Omental fat pad (tissue), 4 donors: ENCODE measurements at places on chromosomes 1 and 21.

DNA sequence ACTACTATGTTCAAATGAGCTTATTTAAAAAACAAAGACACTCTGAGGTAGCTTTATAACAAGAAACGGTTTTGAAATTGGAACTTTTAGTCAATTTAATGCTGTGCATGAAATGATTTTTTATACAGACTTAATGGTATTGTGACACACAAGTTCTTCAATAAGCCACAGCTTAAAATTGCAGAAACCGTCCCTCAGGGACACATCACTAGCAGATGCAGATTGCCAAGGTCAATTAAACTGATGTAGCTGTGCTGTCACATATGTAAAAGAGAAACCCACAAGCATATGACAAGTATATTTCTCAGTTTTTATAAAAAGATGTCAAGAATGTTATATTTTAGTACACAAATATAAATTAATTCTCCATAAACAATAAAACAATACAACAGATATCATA is 366.9 kb downstream of the DPYD start:
- DNase-seq = no peak

- no peak for DNase-seq
Measured at GRCh38 chr1:87134625-87135328, 193.9 kb upstream of the LMO4 start.

DNA sequence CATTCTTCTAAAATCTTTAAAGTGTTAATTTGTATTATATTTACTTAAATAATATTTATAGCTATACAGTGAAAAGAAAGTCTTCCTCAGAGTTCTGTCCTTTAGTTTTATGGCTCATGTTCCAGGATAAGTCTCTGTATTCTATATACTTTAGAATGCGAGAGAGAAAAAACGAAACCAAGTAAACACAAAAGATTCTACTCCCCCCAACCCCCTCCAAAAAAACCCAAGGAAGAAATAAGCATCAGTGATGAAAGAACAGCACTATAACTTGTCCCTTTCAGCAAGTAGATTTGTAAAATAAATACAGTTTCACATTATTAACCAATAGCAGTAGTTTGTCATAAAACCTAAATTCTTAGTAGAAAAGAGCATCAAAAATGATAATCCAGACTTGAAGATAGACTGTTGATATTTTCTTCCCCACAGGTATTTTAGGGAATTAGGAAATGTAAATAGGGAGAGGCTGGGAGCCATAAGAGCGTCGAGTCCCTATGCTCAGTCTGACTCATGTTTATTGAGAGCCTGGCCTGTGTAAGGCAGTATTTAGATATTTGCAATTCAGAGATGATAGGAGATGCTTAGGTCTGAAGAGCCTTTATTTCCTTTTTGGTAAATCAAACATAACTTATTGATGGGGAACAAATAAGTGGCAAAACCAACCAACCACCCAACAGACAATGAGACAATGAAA is 35.5 kb downstream of the CDC14A start:
- DNase-seq = no peak

DNA sequence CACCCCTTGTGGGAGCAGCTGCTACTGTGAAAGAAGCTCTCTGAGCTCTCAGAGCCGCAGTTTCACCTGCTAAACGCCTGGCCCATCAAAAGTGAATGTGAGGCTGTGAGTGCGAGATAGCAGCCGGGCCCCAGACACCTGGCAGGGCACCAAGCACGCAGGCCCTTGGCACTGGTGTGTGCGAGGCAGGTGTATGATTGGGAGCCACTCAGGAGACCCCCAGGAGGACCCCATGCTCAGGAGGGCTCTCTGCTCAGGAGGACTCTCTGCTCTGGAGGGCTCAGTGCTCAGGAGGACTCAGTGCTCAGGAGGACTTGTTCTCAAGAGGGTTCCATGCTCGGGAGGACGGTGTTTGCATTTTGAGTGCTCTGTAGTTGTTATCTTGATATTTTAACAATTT is 14.3 kb upstream of the ADARB1 start:
- DNase-seq = no peak

DNA sequence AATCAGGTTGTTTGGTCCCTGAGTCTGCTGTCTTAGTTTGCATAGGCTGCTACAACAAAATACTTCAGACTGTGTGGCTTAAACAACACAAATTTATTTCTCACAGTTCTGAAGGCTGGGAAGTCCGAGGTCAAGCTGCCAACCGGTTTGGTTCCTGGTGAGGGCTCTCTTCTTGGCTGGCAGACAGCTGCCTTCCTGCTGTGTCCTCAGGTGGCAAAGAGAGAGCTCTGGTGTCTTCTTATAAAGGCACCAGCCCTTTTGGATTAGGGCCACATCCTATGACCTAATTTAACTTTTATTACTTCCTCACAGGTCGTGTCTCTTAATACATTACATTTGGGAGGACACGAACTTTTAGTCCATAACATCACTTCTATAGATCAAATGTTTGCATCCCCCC is 89.6 kb upstream of the CD34 start:
- no peak for DNase-seq

- DNase-seq = no peak
Measured at GRCh38 chr21:42294273-42294880, 20.8 kb downstream of the TFF3 start.

GRCh38 chr1:192954705-192955265 is 104.4 kb downstream of the UCHL5 start:
- no peak for DNase-seq

DNA sequence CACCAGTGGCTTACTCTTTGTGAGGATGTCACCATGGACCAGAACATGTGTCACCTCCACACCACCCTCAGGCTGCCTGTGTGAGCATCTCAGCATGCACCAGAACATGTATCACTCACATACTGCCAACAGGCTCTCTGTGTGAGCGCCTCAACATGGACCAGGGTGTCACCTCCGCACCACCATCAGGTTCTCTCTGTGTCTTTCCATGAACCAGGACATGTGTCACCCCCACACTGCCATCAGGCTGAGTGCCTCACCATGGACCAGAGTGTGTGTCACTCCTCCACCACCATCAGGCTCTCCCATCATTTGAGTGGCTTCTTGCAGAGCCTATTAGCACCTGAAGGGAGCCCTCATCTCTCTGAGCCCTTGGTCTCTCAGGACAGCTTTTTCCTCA is 125.2 kb downstream of the ZNF648 start:
- DNase-seq = no peak

DNA sequence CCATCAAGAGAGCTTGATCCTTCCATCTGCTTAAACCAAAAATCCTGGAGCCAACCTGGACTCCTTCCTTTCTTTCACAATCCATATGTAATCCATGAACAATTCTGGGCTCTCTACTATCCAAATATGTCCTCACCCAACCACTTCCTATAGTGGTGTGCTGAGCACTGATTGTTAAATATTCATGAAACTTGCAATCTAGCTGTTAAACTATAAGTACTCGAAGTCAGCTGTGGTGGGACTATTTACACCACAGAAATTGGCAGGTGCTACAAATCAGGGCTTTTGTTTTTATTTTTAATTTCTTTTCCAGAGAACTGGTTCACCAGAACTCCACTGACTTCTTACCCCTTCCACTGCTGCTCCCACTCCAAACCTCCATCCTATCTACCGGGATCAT is 57.2 kb upstream of the KCND3 start:
- no peak for DNase-seq

DNA sequence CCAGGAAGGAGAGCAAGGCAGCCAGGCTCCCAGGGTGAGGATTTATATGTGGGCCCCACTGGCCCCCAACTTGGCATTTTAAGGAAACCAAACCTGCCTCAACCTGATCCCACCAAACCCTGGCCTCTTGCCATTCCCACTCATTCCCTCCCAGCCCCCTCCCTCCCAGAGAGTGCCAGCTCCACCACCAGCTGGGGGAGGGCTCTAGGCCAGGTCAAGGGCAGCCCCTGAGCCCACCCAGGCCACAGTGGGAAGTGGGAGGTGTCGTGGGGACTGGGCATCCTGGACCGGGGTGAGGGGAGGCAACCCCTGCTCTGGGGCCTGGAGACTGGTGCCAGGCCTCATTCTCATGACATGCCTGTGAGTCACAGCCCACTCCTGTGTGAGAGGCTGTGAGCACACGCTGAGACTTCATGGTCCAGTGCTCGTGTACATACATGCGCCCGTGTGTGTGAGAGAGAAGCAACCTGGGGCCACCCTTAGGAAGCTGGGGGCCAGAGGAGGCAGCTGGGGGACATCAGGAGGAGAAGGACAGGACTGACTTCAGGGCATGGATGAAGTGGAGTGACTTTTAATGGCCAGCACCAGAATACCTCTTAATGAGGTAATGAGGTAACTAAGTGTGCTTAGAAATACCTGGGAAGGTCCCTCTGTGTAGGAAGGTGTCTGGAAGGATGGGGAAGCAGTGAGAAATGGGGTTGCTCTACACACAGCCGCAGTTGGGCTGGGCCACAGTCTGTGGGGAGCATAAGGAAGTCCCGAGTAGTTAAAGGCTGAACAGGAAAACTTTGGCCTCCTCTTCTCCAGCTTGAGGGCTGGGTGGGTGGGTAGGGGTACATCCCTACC is at the start of gene S100A2:
TSS of gene S100A2 (minus strand) at position 316 of the 846 bp plus-strand sequence. CDS start 1,967 bp downstream, outside the sequence.
- DNase-seq = peak; percentile 64

DNA sequence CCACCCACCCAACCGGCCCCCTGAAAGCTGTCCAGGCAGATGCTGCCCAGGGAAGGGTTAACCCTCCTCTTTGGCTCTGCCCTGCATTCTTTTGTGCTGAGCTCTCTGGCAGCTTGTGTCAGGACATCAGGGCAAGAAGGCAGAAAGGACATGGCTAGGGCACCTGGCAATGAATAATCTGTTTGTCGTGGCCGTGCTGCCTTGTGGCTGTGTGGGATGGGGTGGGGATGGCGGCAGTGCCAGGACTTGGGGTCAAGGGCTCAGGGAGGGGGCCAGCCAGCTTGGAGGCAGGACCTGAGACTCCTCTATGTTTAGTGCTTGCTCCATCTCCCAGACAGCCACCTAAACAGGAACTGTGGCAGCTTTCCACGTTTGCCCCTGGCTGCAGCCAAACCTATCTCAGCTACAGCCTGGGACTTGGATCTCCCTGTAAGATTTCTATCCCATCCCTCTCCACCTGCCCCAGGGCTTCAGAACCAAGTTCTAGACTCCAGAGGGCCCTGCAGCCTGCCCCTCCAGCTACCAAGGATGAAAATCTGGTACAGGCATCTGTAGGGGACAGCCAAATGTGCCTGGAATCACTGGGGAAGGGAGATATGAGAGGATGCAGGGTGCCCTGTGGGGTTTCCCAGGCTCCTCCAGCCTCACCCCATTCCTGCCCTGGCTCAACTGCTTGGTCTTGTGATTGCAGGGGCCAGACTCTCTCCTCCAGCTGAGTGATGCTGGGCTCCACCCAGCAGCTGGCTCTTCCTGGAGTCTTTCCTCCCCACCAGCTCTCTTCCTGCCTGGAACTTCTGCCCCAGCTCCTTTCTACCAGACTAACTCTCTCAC is 9.6 kb upstream of the GPR37L1 start:
- no peak for DNase-seq

- DNase-seq = no peak
Measured at GRCh38 chr1:208066583-208066982, 155.7 kb upstream of the CD34 start.

DNA sequence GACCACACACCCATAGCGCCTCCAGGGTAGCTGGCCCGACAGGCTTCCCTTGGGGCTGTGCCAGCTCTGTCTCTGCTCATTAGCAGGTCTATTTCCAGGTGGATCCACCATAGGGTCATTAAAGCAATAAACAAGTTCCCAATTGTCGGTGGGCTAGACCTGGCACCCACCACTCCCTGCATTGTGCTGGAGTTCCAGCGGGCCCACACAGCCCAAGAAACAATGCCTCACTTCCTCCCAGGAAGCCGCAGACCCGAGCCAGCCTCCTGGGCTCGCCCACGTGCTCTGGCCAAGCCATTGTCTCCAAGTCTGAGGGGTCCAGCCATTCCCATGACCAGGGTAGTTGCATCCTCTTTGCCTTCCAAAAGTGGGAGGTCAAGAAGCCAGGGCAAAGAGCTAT is 27.5 kb upstream of the SOX13 start:
- no peak for DNase-seq

DNA sequence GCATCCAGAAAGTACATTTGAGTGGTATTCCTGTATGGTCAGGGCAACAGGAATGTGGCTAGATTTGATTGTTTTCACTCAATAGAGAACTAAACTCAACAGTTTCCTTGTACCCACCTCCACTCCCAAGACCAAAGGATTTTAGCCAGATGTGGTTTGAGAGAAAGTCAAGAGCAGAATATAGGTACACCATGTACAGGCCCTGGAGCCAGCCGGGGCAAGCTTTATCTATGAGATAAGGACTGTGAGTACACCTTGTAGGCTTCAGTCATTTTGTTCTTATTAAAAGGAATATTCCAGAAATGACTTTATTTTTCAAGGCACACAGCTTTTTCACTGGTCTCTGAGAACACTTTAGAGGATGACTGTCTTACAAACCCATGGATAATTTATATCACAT is 192.4 kb upstream of the JUN start:
- no peak for DNase-seq

DNA sequence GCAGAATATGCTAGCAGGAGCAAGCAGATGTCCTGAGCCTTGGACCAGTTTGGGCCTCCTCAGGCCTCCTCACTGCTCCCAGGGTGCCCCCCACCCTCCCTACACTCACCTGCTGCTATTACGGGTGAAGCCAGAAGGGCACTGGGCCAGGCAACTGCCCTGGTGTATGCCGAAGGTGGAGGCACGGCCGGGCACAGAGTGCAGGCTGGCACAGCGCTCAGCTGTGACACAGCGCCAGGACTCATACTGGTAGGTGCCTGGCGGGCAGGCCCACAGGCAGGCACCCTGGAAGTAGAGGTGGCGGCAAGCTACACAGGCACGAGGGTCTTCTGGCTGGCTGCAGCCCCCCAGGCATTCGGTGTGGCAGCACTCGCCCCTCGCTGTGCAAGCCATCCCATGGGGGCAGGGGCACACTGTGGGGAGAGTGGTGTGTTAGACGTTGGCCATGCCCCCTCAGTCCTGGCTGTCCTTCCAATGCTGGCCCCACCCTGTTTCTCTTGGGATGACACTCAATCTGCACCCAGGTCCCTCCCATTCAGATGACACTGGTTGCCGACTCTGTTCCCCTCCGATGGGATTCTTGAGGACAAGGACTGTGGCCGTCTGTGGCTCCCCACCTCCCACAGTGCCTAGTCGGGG is 7.0 kb downstream of the INSRR start:
- no peak for DNase-seq

DNA sequence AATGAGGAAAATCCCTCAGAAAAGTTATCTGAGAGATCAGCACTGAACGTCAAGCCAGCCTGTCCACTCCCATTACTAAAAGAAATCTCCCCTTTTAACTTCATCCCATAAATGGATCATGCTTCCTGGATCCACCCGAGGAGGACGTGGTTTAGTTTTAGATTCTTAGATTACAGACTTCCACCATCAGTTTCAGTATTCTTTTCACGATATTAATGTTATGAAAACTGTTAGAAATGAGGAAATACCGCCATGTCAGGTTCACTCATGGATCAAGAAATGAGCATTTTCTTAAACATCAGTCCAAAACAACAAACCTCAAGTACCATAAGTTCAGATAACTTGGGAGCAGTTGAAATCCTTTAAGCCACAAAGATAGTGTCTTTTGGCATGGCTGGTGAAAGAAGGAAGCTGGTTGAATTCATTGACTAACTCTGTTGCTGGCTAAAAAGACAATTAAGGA is 49.8 kb downstream of the NFIA start:
- DNase-seq = no peak

- no peak for DNase-seq
Measured at GRCh38 chr1:226121587-226122400, 59.3 kb downstream of the H3-3A start.
